Activated T-cell treated with anti-CD3 and anti-CD28 coated beads for 48 hours (primary cell): ENCODE measurements at places on chromosomes 13 and 19.

DNA sequence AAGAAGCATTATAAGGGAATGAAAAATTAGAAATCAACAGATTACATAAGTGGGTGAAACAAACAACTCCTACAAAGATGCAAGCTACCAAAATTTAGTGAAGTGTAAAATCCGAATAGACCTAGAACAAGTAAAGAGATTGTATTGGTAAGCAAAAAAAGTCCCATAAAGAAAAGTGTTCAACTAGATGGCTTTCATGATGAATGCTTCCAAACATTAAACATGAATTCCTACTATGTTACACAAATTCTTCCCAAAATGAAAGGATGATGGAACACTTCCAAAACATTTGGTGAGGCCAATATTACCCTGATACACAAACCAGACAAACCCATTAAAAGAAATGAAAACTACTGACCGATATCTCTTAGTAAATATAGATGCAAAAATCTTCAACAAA is 139.0 kb downstream of the GPC5 start:
- no peak for DNase-seq

DNA sequence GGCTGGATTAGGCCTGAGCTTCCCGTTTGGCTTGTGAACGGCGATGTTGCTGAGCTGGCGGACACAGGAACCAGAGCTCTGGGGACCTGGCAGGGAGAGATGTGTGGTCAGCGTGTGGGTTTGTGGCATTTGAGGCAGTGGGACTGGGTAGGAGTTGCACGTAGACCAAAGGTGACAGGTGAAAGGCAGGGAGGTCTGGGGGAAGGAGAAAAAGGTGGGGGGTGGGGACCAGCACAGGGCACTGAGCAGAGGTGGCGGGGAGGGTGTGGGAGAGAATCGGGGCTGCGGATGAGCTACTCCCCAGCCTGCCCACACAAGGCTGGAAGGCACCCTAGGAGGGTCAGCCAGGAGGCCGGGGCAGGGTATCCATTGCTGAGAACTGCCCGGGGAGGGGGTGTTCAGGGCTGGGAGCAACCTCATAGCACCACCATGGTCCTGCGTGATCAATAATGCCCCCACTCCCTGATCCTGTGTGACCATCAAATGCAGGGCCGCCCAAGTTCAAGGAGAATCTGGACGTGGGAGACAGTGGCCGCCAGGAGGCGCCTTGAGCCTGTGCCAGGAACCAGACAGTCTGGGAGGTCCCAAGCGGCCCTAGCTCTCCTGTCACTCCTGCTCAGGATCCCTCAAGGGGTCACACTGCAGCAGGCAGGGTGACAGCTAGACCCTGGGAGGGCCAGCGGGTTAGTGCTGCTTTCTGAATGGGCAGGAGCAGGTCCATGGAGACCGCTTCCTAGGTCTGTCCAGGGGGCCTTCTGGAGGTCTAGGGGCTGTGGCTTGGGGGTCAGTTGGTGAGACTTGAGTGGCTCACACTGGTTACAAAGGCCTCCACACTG is 12.8 kb upstream of the SELENOW start:
- DNase-seq, result no peak

DNA sequence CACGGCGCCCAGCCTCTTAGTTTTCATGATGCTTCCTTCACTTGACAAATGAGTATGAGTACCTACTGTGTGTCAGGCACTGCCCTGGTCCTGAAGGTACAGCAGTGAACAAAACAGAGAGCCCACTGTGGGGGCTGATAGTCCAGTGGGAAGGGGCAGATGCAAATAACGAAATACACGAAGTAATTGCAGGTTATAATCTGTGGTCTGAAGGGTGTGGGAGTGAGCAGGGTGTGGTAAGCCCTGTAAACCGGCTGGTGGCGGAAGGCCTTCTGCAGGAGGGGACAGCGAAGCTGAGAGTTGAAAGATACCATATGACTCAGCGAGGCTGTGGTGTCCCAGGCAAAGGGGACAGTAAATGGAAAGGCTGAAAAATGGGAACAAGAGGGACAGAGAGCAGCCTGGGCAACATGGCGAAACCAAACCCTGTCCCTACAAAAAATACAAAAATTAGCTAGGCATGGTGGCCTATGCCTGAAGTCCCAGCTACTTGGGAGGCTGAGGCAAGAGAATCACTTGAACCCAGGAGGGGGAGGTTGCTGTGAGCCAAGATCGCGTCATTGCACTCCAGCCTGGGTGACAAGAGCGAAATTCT is 60.5 kb downstream of the MAP4K1 start:
- no peak for DNase-seq

GRCh38 chr13:103883164-103883563 is 816.9 kb upstream of the SLC10A2 start:
- DNase-seq, result no peak

DNA sequence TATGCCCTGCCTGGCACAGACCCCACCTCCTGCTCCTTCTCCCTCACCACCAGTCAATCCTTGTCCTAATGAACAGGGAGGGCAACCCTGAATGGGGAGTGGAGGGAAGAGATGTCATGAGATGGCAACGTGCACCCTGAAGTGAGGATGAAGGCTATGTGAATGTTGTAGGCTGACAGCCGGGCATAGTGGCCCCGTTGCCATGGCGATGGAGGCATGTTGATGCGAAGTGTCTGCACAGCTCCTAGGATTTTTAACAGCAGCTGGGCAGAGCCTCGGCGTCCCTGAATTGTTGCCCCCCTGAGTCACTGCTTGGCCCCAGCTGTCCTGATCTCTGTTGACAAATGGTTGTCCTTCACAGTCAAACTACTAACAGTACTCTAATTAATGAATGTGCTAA is 4.8 kb upstream of the ALOX5AP start:
- DNase-seq, result no peak

GRCh38 chr19:40691421-40692211 is 1.2 kb upstream of the NUMBL start:
- DNase-seq, result no peak
